ENCODE measurements at places on chromosomes 16 and 17. TPM values are rescaled to one million over a fixed set of nuclear protein-coding genes. Genes with fewer than 3 reads are reported as not detected.

Gene COQ7
- 21.3 TPM for total RNA-seq

Gene EMP2
- 27.8 TPM for total RNA-seq

Gene TNFRSF17
- total RNA-seq: not detected

Gene SDF2
- 54.3 TPM for total RNA-seq

Gene CAMTA2
- total RNA-seq: 61.4 TPM

Gene MRC2
- 24.0 TPM for total RNA-seq

Gene ZNF385C
- 1.5 TPM for total RNA-seq

Gene CYB561
- total RNA-seq: 17.2 TPM

Gene TMEM235
- not detected for total RNA-seq

Gene ARHGDIG
- 13.8 TPM for total RNA-seq

Gene KRT39
- total RNA-seq: not detected

Gene CES5A
- total RNA-seq: not detected

Gene ACSM2A
- total RNA-seq: not detected

Gene DNAH3
- total RNA-seq: not detected

Gene MPV17L
- 0.34 TPM for total RNA-seq

Gene PRSS36
- 0.61 TPM for total RNA-seq

Gene PHOSPHO1
- total RNA-seq: 0.22 TPM

Gene TSPOAP1
- 39.7 TPM for total RNA-seq

Gene KRT20
- total RNA-seq: not detected

Gene CCL5
- not detected for total RNA-seq

Gene FBXW10B
- not detected for total RNA-seq

Gene GNAO1
- total RNA-seq: 250 TPM

Gene CCL4L2
- total RNA-seq: not detected

Gene TAC4
- not detected for total RNA-seq

Gene CHAD
- not detected for total RNA-seq

Gene ITGAD
- total RNA-seq: not detected

Gene TP53TG3
- not detected for total RNA-seq

Gene SERPINF2
- total RNA-seq: 0.37 TPM

Gene PRRT2
- 91.0 TPM for total RNA-seq

Gene CCL4
- total RNA-seq: not detected

Gene CBX8
- 13.8 TPM for total RNA-seq

Gene PRSS21
- not detected for total RNA-seq

Gene TBC1D3I
- 3.0 TPM for total RNA-seq

Gene KRT23
- total RNA-seq: not detected

Gene PRAC1
- not detected for total RNA-seq

Gene ABCA3
- total RNA-seq: 110 TPM

Gene NTN3
- 5.4 TPM for total RNA-seq

Gene DHRS7C
- total RNA-seq: not detected

Gene GGNBP2
- 105 TPM for total RNA-seq

Gene CDH1
- total RNA-seq: 1.9 TPM

Gene MT3
- total RNA-seq: not detected

Gene C16orf86
- 3.4 TPM for total RNA-seq

Gene CCL14
- not detected for total RNA-seq
